CD4-positive, CD25-positive, alpha-beta regulatory T cell (primary cell): ENCODE measurements at places on chromosomes 4 and X.

GRCh38 chr4:165336743-165337142 is 9.3 kb downstream of the MSMO1 start:
- no peak for DNase-seq

- DNase-seq = peak; percentile 30
Observed at GRCh38 chrX:30649859-30650258, 3.4 kb upstream of the GK start.

- no peak for DNase-seq
Observed at GRCh38 chrX:30241724-30242415, at the start of gene MAGEB4. MAGEB4 (plus strand) TSS chrX:30242000; CDS start chrX:30242136, 136 bp downstream.

DNA sequence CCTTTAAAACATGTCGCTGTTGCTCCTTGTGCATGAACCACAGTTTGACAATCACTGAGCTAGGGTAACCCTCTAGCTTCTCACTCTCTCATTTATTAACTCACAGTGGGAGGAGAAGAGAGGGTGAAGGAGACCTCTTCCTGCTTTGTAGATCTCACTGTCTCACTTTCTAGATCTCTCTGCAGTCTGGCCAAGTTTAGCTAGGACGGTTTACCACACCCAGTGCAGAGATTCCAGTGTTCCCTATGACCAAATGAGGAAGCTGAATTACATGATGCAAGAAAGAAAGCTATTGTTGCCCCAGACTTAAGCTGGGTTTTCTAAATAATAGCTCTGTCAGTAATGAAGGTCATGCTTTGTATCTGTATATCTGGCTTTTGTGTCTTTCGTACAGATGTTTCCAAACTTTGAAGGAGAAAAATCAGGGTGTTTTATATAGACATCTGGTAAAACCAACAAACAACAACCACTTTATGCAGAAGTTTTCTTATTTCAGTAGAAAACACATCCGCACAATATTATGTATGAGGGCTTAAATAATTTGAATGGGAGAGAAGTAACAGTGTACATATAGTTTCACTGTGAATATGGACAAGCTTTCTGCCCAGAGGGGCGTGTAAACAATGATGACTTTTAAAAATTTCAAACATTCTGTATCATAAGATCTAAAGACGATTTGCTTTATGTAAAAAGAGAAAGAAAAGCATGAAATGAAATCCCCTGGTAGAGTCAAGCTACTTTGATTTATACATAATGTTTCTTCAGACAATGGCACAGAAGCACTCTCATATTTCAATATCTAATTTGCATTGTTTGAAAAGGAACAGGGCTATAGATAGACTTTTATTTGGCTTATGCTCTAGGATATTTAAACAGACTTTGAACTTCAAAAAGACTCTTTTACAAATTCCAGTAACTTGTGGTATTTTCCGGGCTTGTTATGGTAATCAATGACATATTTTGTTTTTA is 582.3 kb downstream of the FSTL5 start:
- no peak for DNase-seq

- DNase-seq = no peak
Observed at GRCh38 chrX:31423609-31424189, 351.9 kb upstream of the FTHL17 start.

DNA sequence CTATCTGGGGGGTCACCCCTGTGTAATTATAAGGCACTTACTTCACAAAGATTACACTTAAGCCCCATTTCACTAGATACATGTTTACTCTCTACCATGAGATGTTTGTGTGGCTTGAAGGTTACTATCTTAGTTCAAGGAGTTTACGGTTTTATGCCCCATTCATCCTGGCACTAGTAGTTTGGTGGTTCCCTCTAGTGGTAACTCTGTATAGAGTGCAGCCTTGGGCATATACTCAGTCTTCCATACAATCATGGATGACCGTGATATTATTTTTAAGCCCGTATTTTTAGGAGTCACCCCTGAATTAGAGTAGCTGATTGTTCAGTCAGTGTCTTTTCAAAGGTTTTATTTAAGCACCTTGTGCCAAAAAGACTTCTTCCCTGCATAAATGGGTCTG is 109.9 kb upstream of the FAM47C start:
- DNase-seq = no peak

GRCh38 chr4:3297066-3297859 is 4.4 kb downstream of the RGS12 start:
- DNase-seq = no peak

DNA sequence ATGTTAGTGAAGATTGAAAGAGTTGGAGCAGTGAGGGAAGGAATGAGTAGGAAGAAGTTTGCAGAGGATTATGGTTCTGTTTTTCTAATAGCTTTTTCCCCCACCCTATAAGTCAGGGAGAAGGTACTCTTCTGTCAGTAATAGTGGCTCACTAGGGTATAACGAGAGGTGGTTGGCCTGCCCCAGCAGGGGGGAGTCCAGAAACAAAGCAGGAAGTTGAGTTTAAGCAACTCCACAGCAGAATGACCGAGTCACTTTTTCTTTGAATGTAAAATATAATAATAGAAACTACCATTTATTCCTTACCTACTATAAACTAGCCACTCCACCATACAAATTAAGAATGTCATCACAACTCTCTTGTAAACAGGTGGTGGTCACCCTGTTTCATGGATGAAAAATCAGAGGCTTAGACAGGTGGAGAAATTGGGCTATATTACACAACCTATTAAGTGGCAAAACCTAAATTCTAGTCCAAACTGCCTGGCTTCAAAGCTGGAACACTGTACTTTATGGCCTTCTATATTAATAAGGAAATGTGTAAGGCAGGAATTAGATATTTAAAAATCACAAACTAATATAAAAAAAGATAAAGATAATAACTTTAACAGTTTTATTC is 21.9 kb downstream of the AP1AR start:
- no peak for DNase-seq

GRCh38 chr4:110096405-110096804 is 102.0 kb downstream of the ELOVL6 start:
- DNase-seq = no peak
